Activated CD8-positive, alpha-beta memory T cell treated with anti-CD3 and anti-CD28 coated beads for 4 hours (primary cell): ENCODE measurements at places on chromosomes 3 and 15.

DNA sequence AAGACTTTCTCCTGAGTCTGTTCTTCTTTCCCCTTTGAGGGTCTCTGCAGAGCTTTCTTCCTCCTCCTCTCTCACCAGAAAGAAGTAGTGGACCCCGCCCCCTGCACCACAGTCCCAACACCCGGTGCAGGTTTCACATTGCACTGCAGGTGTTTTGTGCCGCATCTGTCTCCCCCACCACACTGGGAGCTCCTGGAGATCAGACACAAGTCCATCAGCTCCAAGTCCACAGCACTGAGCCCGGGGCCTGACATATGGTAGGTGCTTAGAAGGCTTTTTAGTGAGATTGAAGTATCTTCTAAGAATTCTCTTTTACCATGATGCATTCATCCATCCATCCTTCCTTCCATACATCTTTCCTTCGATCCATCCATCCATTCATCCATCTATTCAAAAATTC lies 9.8 kb downstream of the STRA6 start:
- no peak for DNase-seq

GRCh38 chr15:38091078-38091645 lies 156.7 kb downstream of the TMCO5A start:
- no peak for DNase-seq

DNA sequence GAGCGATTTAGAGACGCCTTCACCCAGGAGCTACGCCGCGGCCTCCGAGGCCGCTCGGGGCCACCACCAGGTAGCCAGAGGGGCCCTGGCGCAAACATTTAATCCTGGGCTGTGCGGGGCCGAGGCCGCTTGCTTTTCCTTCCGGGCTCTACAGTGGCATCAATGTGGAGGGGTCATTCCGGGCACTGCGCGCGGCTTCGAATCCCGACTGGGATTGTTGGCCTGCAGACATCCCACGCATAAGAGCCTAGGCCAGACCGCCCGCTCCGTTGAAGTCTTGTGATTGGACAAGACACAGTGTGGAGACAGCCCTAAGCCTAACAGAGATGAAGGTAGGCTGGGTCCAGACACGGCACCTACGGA lies 568 bp upstream of the NCBP2 start:
- peak; percentile 4 for DNase-seq

DNA sequence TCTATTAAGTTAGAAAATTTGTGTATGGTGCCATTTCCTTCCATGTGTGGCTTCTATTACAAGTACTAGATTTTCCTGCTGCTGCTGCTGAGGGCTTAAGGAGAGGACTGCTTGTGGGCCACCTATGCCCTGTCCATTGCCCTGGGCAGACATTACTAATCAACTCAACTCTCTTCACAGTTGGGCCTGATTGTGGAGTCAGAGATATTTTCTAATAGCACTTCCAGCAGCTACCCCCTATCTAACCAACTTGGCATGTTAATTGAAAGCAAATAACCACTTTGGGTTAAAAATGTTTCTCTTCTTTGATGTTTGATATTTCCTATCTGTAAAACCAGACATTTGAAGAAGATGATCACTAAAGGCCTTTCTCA lies 242.0 kb downstream of the EDEM1 start:
- no peak for DNase-seq

DNA sequence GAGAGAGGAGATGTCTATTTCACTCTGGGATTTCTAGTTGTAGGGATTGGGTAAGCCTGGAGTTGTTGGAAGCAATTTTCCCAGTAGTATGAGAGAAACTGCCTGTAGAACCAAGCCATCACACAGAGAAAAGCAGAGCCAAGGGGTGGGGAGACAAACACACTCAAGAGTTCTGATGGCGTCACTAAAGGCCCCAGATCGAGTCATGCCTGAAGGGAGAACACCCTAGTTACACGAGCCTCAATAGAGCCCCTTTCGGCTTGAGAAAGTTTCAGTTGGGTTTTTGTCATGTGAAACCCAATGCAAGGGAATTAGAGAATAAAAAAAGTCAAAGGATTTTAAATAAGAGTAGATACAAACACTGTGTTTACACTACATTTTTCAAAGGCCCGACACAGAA lies 66.1 kb upstream of the PFN2 start:
- DNase-seq, result no peak

- DNase-seq, result no peak
These were observed 888 bp downstream of the TMEM115 start for GRCh38 chr3:50358355-50358910.

- no peak for DNase-seq
These were observed 15.2 kb downstream of the EIF4E3 start for GRCh38 chr3:71709908-71710511.

DNA sequence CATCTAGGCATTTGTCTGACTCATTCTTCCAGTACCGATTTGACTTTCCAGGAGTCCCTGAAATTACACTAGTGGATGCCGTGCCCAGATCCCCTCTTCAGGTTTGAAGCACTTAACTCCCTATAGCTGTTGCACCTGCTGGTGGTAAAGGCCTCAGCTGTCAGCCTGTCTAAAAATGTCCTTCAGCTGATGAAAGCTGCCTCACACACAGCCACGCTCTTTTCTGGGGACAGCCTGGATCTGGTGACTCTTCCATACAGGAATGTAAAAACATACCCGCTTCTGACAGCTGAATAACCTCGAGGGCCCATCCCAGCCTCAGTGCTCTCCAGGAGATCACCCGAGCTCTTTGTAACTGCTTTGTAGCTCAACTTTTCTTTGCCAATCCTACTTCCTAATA lies 534.1 kb upstream of the GRM7 start:
- no peak for DNase-seq
